ENCODE measurements at places on chromosomes 5 and 9.

GRCh38 chr9:13505797-13506196 lies 226.3 kb upstream of the MPDZ start:
- no peak for DNase-seq

DNA sequence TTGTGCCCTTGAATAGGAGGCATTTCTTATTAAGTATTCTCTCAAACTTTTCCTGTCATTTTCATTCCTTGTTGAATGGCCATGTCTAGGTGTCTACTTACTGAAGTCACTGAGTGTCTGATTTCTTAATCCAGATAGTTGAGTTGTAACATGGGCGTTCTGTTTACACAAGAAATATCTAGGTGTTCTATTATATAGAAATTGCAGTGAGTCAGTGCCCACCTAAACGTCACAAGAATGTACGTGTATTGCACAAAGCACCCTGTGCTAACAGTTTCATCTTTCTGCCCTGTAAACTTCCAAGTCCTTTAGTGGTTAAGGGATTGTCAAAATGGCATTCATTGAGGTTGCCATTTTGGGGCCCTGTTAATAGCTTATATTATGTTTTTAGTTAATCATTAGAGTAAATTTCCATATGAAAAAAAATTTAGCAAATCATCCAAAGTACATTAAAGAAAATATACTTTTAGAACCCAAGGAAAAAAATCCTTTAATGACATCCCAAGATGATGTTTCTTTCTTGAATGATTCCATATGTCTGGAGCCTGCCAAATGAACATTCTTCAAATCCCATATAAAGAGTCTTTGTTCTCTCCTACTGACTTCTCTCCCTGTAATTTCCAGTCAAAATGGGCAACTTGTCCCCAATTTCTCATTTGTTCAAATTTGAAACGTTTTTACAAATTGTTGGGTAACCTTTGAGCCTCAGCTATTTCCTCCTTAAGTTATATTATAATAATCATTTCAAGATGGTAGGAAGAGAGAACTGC lies 114.2 kb downstream of the GOLPH3 start:
- no peak for DNase-seq

GRCh38 chr5:128253880-128254279 lies 170.3 kb downstream of the SLC12A2 start:
- DNase-seq = no peak

DNA sequence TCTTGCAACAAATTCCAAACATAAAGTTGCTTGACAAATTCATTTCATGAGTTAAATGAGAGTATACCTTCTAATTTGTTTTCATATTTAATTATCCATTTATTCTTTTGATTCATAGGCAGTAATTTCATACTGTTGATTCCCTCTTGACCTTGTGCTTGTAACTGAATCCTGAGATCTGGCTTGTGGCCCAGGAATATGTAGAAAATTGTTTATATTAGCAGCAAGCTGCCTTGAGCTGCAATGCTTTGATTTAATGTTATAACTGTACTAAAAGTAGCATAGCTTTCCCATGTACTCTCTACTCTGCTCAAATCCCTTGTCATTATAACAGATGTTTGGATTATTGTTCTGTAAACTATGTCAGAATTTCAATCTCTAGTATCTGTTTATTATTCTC lies 780.7 kb downstream of the NR2F1-AS1 start:
- no peak for DNase-seq

GRCh38 chr9:37187292-37187691 lies 66.9 kb downstream of the ZCCHC7 start:
- DNase-seq = no peak
